ENCODE measurements at places on chromosomes 1 and 21. TPM values are rescaled to one million over a fixed set of nuclear protein-coding genes. Genes with fewer than 3 reads are reported as not detected.

The TBX15 gene
- not detected for polyA plus RNA-seq

DNA sequence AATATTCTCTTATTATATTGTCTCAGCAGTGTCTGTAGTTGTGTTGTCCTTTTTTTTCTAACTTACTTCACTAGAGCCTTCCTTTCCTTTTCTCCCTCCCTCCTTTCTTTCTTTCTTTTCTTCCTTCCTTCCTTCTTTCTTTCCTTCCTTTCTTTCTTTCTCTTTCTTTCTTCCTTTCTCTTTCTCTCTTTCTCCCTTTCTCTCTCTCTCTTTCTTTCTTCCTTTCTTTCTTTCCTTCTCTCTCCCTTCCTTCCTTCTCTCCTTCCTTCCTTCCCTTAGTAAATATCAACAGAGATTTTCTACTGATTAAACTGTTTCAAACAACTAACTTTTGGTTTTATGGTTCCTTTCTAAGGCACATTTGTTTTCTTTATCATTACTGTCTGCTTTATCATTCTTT is 43.1 kb upstream of the PGBD5 start:
- DNase-seq = no peak

DNA sequence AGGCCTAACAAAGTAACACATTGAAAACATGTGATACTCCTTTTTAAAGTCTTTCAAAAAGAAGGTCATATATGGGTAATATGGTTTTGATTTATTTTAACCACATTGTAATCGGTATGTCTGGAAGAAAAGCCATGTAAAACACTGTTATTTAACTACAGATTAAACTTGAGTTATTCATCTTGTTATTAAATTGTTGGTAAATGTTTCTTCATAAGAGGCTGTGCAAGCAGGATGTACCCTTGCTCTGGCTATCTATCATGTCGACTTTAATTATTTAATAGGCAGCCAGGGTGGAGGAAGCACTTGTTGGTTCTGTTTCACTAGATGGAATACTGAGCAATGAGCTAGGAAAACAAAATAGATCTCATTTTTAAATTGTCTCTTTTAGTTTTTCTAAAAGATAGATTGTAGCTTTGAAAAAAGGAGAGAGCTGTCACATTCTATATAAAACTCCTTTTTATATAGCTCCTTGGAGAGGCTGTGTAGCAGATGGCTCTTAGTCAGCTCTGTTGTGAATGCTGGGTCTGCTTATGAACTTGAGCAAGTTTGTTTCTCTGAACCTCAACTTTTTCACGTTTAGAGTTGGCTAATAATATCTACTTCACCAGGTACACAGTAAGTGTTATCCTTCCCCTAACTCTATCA is 39.5 kb downstream of the LRRC8B start:
- DNase-seq = no peak

DNA sequence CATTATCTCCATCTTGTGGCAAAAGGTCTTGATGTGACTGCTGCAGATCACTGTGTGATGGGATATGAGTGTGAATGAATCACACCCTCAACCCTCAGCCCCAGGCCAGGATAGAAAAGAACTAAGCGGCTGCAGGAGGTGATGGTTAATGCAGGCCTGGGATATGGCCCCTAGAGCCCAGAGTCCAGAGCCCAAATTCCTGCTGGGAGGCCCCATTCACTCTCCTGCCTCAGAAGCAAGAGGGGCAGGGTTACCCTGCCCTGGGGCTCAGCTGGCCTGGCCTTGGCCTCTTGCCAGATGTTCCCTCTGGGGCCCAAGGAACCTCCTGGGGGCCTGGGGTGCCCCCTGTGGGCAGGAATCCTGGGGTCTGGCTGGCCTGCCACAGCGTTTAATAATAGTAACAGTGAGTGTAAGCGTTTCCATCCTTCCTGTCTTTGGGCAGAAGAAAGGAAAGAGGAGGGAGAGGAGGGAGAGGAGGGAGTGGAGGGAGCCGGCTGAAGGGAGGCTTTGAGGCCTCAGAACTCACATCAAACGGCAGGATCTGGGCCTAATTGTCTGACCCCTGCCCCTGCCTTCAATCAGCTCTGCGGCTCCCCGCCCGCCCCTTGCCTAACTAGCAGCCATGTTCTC is 26.2 kb downstream of the DMAP1 start:
- DNase-seq = peak; percentile 34

GRCh38 chr1:6419397-6419803 is 319 bp downstream of the HES2 start:
- no peak for DNase-seq

DNA sequence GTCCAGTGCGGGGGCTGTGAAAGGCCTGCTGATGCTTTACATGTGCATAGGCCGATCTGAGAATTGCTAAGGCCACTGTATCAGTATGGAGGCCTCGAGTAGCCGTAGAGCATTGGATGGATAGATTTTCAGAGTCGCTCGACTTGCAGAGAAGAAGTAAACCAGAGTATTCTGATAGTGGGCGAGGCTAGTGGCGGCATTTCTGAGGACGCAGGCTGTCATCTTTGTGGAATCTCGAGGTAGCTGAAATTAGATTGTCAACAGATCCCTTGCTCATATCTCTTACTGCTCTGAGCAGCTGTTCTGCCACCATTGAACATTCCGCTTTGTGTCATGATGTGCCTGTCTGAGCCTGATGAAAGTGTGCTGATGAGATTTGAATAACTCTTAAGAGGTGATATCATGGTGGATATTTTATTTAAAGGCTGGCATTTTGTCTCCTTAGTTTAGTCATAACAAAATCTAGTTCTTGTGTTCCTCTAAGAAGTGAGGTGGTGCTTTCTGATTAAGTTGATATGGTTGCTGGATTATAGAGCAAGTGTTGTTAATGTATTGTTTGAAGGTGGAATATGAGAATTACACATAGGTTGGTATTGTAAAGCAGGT is 1.5 kb downstream of the KIF1B start:
- no peak for DNase-seq

The S100A14 gene
- 0.10 TPM for polyA plus RNA-seq

DNA sequence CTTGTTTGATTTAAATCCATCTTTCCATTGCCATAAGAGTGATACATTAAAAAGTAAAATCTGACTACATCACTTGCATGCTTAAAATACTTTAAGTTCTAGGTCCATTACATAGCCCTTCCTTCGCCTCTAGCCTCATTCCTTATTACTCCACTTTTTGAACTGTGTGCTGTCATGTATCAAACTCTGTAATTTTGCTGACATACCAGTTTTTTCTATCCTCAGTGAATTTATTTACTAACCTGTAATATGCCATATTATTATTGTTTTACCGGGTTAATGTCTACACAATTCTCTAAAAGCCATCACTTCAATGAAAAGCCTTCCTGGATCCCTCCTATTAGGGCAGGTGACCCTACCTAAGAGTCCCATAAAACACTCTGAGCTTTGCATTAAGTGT is 4.9 kb upstream of the SPRR2G start:
- no peak for DNase-seq

GRCh38 chr1:70211541-70211940 is 6.2 kb upstream of the LRRC40 start:
- DNase-seq = peak; percentile 35

DNA sequence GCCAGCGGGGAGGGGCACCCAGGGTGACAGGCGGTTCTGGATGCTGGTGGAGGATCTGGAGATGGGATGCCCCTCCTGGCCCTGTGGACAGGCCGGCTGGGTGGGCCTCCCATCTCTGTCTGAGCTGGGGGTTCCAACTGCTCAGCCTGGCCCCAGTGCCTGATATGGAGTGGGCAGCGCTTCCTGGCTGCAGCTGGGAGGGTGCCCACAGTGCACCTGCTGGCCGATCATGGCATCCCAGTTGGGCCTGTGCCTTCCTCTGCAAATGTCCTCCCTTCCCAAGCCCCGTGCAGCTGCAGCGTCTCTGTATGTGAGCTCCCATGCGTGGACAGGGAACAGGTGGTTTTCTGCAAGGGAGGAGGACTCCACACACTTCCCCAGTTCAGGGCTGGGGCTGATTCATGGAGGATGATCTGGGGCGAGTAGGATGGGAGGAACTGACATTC is 2.1 kb downstream of the PFKL start:
- DNase-seq = no peak

The GNAT2 gene
- polyA plus RNA-seq = 0.26 TPM

- DNase-seq = no peak
These were observed 39.5 kb upstream of the C1orf87 start for GRCh38 chr1:60113028-60113427.

DNA sequence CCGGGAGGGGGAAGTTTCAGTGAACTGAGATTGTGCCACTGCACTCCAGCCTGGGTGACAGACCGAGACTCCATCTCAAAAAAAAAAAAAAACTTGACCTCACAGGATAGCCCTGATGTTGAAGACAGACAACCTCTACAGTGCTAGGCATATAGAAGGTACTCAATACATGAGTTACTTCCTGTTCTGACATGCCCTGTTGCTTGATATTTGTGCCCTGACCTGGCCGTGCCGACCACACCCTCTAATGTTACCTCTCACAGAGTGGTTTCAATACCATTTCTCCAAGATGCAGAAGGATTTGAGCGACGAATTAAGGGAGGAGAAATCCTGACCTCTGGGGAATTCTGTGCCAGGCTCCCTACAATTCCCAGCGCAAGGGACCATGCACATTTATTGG is 5.2 kb downstream of the PTAFR start:
- no peak for DNase-seq

DNA sequence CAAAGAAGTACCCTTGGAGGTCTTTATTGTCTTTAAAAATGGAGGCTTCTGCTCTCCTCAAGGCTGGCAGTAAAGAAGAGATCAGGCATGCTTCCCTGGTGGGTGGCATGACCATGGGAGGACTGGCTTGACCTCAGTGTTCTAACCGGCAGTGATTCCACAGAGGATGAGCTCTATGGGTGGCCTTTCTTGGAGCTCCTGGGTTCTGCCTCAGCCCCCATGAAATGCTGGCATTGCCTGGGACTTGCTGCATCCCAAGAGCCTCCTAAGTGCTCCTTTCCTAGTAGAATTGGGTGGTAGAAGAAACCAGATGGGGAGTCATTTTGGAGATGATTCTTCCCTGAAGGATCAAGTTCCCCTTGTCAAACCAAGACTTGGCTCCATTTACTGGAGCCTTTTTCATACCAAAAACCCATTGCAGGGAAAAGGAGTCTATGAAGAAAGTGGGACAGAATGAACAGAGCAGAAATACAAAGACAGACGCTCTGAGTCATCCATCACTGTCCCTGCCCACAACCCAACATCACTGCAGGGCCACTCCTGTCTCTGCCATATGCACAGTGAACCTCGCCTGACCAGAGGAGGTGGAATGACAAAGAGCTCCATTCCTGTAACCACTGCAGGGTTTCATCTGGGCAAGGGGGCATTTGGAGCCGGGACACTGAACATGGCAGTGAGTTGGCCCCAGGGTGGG is 42.4 kb downstream of the RIMS3 start:
- DNase-seq = no peak

- DNase-seq = no peak
These were observed 183.5 kb downstream of the RERE start for GRCh38 chr1:8633741-8634501.

GRCh38 chr1:234186037-234186688 is 187.1 kb upstream of the COA6 start:
- DNase-seq = peak; percentile 42

GRCh38 chr1:203142684-203143408 is 15.3 kb downstream of the ADORA1 start:
- DNase-seq = no peak

- no peak for DNase-seq
These were observed 99.6 kb upstream of the COG2 start for GRCh38 chr1:230542681-230543080.

GRCh38 chr1:29709704-29710280 is 473.5 kb downstream of the PTPRU start:
- peak; percentile 79 for DNase-seq

The VAV3 gene
- polyA plus RNA-seq = 0.20 TPM

The CFHR4 gene
- not detected for polyA plus RNA-seq

- peak; percentile 98 for DNase-seq
These were observed 55.3 kb downstream of the CDC7 start for GRCh38 chr1:91555821-91556531.

The CERS2 gene
- polyA plus RNA-seq = 126 TPM

The UMODL1 gene
- not detected for polyA plus RNA-seq

The AKR7A3 gene
- 0.66 TPM for polyA plus RNA-seq

GRCh38 chr1:145710291-145711027 is 3.3 kb upstream of the PDZK1 start:
- DNase-seq = no peak

- no peak for DNase-seq
These were observed 79.1 kb downstream of the RGS21 start for GRCh38 chr1:192395895-192396294.

The TFF1 gene
- not detected for polyA plus RNA-seq

DNA sequence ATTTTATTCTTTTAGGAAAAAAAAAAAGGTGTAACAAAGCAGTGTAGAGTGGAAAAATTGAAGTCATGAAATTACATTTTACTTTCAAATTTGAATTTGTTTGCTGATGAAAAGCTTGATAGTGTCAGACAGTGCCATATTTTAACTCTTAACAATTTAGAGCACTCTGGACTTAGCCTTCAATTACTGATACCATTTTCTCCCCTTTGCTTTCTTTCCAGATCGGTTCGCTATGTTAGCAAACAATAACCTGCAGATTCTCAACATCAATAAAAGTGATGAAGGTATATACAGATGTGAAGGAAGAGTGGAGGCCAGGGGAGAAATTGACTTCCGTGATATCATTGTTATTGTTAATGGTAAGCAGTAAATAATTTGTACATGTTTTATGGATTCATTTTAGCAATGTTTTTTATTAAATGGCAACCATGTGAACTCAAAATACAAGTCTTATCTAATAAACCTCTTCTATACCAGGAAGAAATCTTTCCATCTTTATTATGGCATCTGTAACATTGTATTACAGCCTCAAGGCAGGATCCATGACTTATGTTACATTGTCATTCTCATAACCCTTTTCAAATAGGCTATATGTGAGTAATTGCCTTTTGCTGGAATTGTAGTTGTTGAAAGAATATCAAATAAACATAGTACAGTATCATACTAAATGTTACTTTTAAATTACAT is 293.8 kb downstream of the NCAM2 start:
- no peak for DNase-seq

DNA sequence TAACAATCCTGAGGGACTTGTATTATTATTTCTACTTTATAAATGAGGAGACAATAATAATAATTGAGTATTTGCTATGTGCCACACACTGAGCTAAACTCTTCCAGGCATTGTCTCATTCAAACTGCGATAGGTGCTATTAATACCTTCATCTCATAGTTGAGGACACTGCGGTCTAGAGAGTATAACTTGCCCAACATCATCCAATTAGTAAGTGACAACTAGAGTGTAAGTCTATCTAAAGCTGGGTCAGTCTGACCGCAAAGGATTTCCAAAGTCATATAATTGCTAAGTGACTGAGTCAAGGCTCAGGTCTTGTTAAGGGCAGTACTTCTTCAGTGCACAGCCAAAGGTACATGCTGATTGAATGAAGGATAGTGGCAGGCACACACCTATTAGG is 9.7 kb downstream of the BCL9 start:
- no peak for DNase-seq

The SPATA21 gene
- not detected for polyA plus RNA-seq

GRCh38 chr1:114153261-114154145 is at the start of gene SYT6:
Gene SYT6 (minus strand): TSS chr1:114153869. CDS start chr1:114153772, 97 bp downstream.
- DNase-seq = no peak

GRCh38 chr1:219085988-219086387 is 87.7 kb upstream of the LYPLAL1 start:
- peak; percentile 60 for DNase-seq

- DNase-seq = no peak
These were observed 31.9 kb upstream of the DENND1B start for GRCh38 chr1:197807216-197807615.

The SPRR2D gene
- polyA plus RNA-seq = not detected

The SPRR2G gene
- not detected for polyA plus RNA-seq
